ENCODE measurements at places on chromosomes 1 and 21.

GRCh38 chr1:241972703-241973369 lies 15.3 kb downstream of the BECN2 start:
- DNase-seq: no peak

DNA sequence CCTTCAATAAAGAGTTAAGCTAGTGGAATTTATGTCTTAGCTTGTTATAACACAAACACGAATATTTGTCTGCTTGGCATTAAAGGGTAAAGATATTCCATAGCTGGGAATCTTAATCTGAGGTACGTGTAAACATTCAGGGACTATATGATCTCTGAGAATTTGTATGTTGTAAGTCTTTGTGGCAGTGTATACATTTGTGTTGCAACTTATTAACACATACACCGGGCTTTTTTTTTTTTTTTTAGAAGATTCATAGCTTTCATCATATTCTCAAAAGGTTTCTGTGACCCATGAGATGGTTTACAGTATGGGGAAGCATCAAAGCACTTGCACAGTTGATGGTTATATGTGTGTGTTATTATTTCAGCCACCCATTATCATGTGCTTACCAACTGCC lies 3.0 kb downstream of the GGPS1 start:
- DNase-seq: no peak

GRCh38 chr21:31133243-31133830 lies 95.1 kb upstream of the KRTAP19-8 start:
- no peak for DNase-seq

DNA sequence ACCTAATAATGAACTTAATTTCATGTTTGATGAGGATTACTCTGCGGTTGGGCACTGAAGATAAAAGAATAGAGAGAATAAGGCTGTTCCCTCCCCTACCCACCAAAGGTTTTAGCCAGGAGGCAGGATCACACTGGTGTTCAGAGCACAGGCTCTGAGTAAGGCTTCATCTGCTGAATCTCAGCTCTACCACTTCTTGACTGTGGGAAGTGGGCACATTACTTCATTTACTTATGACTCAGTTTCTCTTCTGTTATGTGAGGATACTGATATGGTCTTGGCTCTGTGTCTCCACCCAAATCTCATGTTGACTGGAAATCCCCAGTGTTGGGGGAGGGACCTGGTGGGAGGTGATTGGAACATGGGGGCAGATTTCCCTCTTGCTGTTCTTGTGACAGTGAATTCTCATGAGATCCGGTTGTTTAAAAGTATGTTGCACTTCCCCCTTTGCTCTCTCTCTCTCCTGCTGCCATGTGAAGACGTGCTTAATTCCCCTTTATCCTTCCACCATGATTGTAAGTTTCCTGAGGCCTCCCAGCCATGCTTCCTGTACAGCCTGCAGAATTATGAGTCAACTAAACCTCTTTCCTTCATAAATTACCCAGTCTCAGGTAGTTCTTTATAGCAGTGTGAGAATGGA lies 79.7 kb downstream of the SMYD2 start:
- DNase-seq: no peak

DNA sequence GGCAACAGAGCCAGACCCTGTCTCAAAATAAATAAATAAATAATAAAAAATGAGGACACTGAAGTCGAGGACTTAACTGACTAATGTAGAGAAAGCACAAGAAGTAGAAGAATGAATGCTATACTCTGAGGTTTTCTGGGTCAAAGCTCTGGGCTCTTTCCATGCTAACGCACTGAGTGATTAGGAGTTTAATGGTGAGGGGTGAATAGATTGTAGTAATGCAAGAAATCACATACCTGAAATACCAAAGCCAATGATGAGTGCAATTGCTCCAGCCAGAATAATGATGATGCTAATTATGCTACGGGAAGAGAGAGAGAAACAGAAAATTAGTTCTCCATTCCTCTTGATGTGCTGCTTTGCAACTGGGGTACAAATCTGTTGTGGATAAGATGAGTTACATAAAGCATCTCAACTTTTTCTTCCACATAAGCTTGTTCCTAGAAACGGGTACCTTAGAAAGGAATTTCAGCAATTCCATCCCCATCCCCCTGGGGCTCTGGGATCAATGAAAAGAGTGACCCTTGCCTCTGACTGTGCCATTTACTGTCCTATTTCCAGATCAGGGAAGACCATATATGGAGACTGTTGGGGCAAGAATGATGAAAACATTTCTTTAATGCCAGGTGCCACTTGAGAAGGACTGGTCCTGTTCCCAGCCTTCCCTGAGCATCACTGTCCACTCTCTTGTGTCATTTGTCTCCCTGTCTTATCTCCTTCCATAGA lies 40.7 kb downstream of the VTCN1 start:
- no peak for DNase-seq

GRCh38 chr1:110083061-110083865 lies 12.8 kb upstream of the ALX3 start:
- no peak for DNase-seq

DNA sequence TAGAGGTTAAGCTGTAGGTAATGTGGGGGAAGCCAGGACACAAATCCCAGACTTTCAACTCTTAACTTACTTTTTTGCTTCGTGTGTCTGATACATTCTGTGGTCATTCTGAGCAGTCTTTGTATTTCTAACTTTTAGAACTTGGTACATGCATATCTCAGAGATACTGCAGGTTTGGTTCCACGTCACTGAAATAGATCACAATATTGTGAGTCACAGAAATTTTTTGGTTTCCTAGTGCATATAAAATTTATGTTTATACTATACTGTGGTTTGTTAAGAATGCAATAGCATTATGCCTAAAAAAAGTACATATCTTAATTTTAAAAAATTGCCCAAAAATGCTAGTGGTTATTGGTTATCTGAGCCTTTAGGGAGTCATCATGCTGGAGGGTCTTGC lies 3.2 kb downstream of the URB2 start:
- DNase-seq: no peak

- no peak for DNase-seq
Measured at GRCh38 chr21:16563795-16564194, 834.0 kb downstream of the USP25 start.

GRCh38 chr1:26771643-26772321 lies 16.0 kb upstream of the PIGV start:
- DNase-seq: no peak
